Naive B cell (primary cell): ENCODE measurements at places on chromosomes 2 and 18.

GRCh38 chr18:5600378-5601071, 56.7 kb upstream of the EPB41L3 start:
- DNase-seq: no peak

GRCh38 chr2:231336236-231336635, 59.3 kb upstream of the B3GNT7 start:
- DNase-seq: no peak

DNA sequence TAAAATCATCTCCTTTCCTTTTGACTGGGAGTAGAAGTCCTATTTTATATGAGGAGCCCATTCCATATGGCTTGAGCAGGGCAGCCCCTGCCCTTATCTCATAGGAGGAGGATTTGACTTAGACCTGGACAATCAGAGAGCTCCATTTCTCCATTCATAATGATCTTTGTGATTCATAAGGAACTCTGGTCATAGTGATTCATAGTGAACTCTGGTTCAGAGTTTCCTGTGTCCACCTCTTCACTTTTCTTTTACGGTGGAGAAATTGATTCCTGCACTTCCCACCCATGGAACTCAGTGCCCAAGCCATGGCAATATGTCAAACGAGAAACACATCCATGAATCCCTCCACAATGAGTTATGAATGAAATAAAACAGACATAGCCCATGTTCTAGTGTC, 12.8 kb upstream of the MYO3B start:
- no peak for DNase-seq

DNA sequence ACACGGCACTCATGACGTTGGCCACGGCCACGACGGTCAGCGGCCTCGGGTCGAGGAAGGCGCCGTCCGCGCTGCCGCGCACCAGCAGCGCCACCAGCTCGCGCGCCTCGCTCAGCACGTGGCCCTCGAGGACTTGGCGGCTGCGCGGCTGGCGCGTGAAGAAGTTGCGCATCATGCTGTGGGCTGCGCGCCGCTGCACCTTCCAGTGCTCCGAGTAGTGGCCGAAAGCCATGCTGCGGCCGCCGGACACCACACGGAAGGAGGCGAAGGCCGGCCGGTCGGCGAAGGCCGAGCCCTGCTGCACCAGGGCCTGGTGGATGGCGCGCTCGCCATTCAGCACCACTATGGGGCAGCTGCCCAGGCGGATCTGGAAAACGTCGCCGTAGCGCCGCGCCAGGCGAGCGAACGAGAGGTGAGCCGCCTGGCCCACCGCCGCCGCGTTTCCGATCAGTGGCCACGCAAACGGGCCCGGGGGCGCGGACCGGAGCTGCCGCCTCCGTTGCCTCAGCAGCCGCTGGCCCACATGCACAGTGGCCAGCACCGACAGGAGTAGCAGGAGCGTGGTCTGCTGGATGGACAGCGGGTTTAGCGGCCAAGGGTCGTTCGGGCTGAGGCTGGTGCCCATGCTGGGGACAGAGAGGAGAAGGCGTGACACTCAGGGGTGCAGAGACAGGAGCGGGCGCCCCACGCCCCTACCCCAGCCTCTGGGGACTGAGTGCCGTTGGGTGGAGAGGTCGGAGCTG, 1.0 kb downstream of the CYP1B1 start:
- no peak for DNase-seq

DNA sequence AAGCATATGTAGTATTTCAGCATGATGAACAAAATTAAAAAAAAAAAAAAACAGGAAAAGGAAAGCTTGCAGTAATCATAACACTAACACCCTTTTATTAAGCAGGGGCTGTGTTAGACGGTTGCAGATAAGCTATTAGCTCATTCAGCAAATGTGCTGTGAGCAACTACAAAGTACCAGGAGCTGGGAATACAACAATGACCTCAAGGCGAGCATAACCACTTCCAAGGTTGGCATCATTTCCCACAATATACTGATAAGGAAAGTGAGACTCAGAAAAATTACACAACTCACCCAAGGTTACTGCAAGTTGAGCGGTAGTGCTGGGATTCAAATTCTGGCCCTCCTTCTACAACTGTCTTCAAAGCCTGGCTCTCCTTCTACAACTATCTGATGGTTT, 38.2 kb upstream of the ACTR3 start:
- DNase-seq: no peak

GRCh38 chr2:160347269-160347863, 146.2 kb downstream of the RBMS1 start:
- DNase-seq: no peak

- no peak for DNase-seq
These were observed 293.0 kb downstream of the KCNS3 start for GRCh38 chr2:18171191-18172139.

GRCh38 chr2:239157771-239158170, 243.0 kb downstream of the HDAC4 start:
- no peak for DNase-seq

GRCh38 chr2:171297956-171298355, 135.8 kb downstream of the METTL8 start:
- DNase-seq: no peak

GRCh38 chr2:239581352-239581901, 180.6 kb upstream of the HDAC4 start:
- DNase-seq: no peak

DNA sequence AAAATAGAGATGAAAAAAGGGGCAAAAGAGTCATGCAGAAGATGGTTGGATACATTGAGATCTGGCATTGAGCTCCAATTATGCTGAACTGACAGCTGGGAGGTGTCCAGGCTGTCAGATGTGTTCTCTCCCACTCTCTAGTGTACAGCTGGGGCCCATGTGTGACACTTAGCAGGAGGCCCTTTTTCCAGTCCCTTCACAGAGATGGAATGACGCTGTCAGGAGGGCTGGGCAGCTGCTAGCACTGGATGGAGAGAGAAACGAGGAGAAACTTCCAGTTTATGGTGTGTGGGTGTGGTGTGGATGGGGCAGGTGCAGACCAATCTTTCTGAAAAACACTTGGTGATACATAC, 437.7 kb upstream of the HS6ST1 start:
- no peak for DNase-seq

DNA sequence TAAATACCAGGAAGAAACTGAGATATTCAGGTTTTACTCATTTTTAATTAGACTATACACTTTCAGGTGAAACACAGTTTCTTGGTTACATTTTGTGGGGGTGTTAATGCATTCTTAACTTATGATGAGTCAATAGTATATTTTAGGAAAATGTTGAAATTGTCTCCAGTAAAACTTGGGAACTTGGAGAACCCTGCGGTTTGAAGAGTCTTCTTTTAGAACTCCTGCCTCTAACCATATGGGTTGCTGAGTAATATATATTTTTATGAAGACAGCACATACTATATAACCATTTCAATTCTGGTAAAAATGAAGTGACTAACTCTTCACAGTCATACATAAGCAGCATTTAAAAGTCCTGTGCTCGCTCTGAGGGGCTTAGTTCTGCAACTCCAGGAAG, 308.2 kb upstream of the LRATD1 start:
- no peak for DNase-seq

DNA sequence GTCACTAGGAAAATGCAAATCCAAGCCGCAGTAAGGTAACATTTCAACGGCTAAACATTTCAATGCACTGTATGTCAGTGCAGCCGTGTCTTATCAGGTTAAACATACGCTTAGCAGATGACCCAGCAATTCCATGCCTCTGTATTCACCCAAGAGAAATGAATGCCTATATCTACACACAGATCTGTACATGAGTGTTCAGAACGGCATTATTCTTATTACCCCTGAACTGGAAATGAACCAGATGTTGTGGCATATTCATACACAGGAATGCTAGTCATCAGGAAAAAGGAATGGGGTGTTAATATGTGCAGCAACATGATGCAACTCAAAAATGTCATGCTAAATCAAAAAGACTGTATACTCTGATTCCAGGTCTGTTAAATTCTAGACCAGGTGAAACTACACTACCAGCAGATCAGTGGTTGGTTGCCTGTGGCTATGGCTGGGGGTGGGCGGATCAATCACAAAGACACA, 80.4 kb upstream of the RPL31 start:
- no peak for DNase-seq

- no peak for DNase-seq
These were observed 132.0 kb upstream of the BOD1L2 start for GRCh38 chr18:57014772-57015413.

- DNase-seq: peak; percentile 78
These were observed 43.2 kb upstream of the UBE2F start for GRCh38 chr2:237923481-237924163.

- DNase-seq: no peak
These were observed 30.0 kb upstream of the BMP10 start for GRCh38 chr2:68901199-68901514.

GRCh38 chr2:136582628-136583205, 182.6 kb upstream of the THSD7B start:
- no peak for DNase-seq

DNA sequence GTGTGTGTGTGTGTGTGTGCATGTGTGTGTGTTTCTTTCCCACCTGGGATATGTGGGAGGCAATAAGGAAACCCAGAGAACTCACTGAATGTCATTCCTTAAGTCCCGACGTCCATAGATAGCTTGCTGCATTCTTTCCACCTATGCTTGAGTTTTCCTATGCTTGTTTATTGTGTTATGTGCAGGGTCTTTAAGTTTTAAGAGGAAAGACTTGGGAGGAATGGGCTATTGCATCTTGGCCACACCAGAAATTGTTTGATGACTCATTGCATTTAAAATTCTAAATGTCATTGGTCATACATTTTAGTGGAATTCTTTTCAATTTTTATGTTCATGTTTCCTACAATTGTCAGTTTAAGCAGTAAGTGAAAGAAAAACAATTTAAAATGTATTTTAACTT, 33.7 kb downstream of the STARD6 start:
- no peak for DNase-seq

DNA sequence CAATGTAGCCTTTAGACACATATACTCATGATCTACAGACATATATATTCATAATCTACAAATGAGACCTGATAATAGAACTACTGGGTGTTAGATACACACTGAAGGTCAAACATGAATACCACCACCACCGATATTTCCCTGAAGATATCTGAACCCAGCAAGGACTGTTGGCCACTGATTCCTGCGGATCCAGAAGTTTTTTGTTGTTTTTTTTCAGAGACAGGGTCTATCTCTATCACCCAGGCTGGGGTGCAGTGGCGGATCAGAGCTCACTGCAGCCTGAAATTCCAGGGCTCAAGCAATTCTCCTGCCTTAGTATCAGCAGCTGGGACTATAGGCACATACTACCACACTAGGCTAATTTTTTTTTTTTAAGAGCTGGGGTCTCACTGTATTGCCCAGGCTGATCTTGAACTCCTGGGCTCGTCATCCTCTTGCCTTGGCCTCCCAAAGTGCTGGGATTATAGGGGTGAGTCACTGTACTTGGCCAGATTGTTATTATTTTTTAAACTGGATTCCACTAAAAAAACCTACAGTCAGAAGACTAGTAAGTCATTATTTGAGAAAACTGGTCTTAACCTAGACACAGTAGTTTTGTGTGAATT, 1.8 kb downstream of the METTL5 start:
- no peak for DNase-seq

DNA sequence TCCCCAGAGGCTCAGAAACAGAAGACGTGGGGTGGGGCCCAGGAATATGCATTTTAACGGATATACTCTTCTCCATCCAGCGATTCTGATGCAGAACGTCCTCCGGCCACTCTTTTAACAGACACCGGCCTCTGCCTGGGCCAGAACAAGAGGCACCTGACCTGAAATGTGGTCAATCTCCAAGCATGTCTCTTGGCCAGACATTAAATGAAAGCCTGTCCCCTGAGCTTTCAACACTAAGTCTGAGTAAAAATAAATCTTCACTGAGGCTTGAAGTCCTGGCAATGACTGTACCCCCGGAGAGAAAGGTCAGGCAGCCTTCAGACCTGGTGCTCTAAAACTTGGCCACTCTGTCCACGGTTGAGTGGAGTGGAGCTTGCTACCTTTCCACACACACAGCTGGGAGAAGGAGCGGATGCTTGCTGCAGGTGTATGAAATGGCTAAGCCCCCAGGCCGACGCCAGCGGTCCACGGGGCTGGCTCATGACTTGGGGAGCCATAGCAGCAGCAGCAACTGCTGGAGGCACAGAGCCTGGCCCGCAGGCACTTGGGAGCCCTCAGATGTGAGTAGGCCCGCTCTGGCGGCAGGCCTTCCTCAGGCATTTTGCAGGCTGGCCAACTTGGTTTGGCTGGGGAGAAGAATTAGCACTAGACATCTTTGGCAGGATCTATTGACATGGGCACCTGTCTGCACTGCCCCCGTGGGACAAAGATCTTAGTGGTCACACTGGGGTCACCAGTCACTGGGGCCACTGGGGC, 79.7 kb downstream of the TMEM17 start:
- no peak for DNase-seq

GRCh38 chr2:171205551-171205950, 44.9 kb upstream of the TLK1 start:
- DNase-seq: no peak

DNA sequence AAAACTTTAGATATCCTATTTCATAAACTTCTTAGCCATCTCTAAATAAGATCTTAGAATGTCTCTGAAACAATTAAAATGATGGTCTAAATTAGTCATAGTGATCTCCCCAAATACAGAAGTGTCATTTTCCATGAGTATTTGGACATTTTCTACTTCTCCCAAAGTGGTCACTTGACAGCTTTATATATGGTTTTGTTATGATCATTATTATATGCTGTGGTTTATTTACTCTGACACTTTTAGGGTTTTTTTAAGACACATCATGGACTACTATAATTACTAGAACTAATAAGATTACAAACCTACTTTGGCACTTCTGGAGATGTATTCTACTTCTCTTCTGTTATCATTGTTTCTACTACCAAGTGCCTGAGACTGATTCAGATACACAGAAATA, 47.1 kb downstream of the SLC25A12 start:
- DNase-seq: no peak

DNA sequence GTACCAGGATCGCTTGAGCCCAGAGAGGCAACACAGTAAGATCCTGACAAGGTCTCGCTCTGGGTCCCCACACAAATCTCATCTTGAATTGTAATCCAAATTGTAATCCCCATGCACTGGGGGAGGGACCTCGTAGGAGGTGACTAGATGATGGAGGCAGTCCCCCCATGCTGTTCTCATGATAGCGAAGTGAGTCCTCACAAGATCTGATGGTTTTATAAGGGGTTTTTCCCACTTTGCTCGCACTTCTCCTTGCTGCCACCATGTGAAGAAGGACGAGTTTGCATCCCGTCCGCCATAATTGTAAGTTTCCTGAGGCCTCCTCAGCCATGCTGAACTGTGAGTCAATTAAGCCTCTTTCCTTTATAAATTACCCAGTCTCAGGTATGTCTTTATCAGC, 46.0 kb upstream of the SERTAD2 start:
- peak; percentile 55 for DNase-seq

DNA sequence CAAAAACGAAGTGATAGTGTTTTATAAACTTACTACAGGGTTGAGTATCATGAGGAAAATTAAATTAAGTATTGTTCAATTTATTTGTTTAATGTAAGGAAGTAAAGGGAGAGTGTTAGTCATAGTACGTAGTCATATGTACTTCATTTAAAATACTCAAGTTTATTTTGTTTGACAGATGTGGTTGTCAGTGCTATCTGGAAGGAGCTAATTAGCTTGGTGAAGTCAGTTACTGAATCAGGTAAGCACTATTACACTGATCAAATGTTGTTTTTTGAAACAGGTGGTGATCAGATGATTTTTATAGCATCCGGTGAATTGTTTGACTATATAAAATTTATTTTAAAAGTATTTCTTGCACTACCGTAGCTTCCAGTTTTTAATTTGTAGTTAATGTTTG, 28.8 kb downstream of the RIF1 start:
- DNase-seq: no peak
